Stimulated activated CD4-positive, alpha-beta T cell treated with anti-CD3 and anti-CD28 coated beads, TNF-alpha, amount 100 ng/mL, for 48 hours (primary cell): ENCODE measurements at places on chromosomes 7 and 10.

DNA sequence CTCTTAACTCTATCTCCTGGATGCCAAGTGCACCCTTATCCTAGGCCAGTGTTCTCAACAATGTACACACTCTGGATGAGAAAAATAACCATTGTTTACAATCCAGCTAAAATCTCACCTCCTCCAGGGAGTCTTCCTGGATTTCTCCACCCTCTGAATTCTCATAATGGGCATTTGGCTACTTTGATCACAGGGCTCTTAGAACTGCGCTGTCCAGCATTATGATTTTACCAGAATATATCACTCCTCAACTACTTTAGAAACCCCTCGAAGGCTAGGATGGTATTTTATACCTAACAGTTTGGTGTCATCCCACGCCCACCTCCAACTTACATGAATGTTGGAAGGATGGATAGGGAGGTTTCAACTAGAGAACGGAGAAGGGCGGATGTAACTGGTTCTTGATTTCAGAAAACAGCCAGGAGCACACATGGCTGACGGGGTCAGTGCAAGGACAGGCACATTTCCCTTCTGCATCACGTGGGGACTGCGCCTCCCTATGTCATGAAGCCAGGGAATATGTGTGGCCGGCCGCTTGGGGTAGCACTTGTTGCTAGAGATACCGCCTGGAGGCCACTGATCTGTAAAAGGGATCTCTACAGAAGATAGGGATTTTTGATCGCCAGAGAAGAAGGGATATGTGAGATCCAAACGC is 1.2 kb upstream of the ATP6V0E2 start:
- DNase-seq: no peak

DNA sequence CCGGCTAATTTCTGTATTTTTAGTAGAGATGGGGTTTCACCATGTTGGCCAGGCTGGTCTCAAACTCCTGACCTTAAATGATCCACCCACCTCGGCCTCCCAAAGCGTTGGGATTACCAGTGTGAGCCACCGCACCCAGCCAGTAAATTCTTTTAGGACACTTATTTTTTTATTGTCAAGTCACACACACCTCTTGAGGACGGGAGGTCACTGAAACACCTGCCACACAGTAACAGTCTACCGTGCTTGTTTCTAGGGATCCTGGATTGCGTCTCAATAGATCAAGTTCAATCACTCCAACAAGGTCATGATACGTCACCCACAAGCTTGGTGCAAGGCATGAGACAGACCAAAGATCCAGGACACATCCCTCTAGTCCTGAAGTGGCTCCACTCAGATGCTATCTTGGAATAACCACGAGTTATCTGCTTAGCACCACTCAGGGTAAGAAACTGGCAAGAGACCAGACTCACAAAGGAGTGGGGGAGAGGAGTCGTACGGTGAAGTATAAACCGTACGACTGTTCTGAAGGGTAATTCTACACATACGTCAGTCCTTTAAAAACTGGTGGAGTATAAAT is 58.9 kb upstream of the NCAPG2 start:
- DNase-seq: no peak

DNA sequence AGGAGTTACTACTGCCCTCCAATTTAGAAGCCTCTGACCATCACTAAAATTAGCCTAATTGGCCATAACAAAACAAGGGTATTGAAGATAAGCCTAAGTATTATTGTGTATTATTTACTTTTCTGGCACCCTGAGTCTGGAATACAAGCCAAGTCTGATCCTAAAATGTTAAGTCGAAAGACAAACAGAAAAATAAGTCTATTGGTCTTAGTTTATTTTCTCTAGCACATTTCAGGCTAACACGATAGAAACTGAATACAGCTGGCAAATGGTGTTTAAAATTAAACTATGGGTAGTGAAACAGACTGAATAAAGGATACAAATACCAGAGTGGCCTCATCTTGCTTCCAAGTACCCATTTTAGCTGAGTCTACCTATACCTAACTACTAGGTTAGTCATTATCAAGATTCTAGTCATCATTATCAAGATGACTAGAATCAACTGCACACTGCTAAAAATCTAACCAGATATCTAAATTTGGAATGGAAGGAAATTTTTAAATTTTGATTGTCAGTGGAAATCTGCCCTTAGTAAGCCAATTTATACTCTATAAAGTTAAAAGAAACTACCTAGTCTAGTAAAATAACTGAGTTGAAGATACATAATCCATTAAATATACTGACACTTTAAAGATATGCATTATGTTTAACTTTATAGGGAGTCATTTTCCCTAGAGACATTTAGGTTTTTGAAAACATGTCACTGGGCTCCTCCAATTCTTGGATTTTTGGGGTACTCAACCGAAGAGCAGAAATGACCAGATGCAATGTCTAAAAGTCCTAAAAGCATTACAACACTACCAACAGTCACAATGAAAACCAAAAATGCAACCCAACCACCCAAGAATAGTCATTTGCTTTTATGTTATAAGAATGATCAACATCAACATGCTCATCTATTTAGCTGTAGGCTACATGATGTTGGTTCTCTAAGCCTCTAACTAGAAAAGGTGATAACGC is 80.9 kb downstream of the NT5C2 start:
- no peak for DNase-seq

DNA sequence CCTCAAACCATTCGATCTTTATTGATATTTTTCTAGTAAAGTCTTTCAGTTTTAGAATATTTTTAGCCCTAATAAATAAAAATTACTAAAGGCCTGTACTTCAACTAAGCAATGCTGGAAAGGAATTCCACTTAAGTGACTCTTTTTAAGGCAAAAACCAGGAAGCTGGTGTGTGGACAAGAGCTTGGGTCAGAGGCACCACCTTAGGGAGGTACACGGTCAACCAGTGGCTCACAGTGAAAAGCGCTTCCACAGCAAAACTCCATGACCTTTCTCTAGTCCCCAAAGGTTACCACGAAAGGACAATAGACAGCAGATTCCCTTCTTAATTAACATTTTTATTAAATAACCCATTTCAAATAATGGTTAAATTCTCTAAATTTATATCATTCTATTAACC is 31.2 kb downstream of the ARL3 start:
- DNase-seq: no peak

DNA sequence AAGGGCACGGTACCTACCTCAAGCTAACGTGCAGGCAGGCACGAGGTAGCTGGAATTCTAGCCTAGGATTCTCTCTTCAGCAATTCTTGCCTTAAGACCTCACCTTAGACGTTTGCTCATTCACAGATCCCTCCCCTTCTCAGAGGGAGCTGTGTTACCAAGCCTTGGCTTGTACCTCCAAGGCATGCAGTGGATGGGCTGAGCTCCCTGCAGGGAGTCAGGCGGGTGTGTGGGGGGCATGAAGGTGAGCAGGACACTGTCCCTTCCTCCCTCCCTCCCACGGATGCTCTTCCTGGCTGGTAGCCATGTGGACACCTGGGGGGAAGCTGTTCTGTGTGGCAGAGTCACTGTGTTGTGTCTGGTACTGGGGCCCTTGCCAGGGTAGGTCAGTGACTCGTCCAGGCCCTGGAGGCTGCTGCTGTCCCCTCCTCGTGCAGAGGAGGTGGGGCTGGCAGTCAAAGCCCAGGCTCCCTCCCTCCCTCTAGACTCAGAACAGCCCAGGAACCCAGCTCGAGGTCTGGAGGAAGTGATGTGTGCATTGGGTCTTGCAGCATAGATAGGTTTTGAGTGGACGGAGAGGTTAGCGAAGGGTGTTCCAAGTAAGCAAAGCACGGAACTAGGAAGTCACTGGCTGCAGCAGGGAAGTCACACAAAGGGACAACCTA is 222.2 kb upstream of the SH2B2 start:
- no peak for DNase-seq

DNA sequence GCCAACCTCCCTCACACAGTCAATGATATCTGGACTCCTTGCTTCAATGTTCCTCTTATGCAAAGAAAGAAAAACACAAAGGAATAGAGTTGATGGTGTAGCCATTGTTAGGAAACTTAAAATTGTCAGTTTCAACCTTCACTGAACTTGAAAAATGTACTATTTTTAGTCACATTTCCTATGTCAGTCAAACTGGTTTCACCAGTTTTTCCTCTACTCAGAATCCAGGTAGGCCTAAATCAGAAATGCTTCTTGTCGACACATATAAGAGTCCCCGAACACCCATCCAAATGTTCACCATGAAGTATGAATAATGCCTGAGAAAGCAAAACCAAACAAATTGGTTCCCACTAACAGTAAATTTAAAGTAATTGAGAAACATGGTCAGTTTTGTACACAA is 42.4 kb upstream of the ZMYND11 start:
- no peak for DNase-seq

DNA sequence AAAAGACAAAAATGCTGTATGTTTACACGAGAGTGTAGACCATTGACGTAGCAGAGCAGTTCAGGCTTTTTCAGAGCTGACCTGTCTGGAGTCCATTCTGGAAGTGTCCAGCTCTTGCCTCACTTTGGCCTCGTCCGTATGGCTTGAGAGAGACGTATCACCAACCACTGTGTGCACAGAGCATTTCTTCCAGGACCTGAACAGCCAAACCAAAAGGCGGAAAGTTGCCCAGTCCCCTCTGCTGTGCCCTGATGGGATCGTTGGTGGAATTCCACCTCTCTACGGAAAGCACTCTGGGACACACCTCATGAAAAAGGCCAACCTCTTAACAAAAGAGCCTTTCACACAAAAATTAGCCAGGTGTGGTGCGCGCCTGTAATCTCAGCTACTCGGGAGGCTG is 184.7 kb upstream of the SH2B2 start:
- no peak for DNase-seq

DNA sequence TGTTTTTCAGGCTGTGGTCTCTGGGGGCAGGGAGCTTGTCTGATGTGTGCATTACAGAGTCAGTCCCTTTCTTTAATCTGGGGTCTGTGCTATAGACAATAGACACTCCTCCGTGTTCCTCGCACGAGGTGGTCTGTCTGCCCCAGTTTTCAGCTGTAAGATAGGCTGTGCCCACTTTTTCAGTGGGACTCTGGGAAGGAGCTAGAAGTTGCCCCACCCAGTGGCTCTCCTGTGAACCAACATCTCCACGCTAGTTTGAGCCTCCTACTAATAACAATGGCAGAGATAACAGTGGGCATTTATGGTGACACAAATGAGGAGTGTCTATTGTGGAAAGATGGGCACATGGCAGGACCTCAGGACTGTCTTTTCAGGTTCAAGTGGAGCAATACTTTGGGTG is 44.0 kb downstream of the ADRB1 start:
- DNase-seq: no peak

DNA sequence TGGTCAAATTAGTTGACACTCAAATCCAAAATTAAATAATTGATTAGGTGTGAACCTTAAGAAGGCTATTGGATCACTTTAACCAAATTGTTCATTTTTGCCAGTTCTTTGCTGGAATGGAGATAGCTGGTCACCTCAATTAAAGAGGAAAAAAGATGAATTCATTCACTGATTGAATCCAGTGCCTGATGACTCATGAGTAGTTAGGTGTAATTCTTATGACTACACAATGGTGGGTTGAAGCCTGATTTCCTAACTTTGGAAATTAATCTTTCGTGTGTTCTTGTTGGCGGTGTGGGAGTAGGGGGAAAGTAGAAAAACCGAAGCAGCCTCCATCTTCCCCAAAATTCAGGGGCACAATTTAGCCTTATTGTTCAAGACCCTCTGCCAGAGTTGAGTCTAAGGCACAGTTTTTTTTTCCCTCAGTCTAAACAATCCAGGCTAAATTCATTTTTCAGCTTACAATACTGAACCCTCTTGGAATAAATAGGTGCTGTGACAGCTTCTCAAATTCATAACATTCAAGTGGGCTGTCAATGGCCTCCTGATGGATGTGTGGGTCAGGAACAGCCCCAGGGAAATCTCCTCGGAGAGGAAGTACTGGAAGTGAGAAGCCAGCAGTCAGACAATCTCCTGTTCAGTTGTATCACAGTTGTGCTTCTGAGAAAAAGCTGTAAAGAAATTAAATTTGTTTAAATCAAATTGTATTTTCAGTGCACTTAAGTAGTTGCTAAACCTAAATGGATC is 356.6 kb downstream of the BBS9 start:
- DNase-seq: no peak

DNA sequence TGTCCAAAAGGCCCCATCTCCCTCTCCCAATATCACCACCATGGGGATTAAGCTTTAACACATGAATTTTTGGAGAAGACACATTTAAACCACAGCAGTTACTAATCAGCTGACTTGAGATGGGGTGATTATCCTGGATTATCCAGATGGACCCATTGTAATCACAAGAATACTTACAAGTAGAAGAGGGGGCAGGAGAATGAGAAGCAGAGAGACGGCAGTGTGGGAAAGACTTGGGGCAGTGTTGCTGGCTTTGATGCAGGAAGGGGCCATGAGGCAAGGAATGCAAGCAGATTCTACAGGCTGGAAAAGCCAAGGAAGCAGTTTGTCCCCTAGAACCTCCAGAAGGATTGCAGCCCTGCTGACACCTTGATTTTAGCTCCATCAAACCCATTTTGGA is 30.7 kb upstream of the INMT start:
- DNase-seq: no peak

GRCh38 chr10:25694971-25695370 is 239.1 kb upstream of the MYO3A start:
- no peak for DNase-seq

- DNase-seq: no peak
Measured at GRCh38 chr7:121097577-121097976, 109.1 kb downstream of the CPED1 start.

- DNase-seq: no peak
Measured at GRCh38 chr10:62869958-62870357, 53.8 kb upstream of the EGR2 start.

- no peak for DNase-seq
Measured at GRCh38 chr7:7830122-7830878, 111.9 kb upstream of the RPA3 start.

GRCh38 chr7:110675383-110676103 is 415.4 kb upstream of the LRRN3 start:
- DNase-seq: no peak

DNA sequence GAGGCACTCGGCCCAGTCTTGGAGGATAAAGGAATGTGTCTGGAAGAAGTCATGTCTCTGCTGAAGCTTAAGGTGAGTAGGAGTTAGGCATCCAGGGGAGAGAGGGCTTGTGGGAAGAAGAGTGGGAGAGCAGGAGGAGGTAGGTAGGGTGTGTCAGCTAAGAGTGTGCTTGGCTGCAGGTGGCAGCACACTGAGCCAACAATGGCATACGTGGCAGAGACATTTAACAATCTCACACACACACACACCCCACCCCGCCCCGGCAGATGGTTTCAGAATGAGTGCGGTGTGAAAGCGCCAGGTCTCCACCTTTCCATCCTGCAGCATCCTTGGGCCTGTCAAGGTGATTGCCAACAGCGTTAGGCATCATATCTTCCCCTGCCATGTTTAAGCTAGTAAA is 11.2 kb upstream of the ARPC1A start:
- peak; percentile 27 for DNase-seq

GRCh38 chr10:12741360-12741804 is 260.1 kb downstream of the CCDC3 start:
- no peak for DNase-seq

DNA sequence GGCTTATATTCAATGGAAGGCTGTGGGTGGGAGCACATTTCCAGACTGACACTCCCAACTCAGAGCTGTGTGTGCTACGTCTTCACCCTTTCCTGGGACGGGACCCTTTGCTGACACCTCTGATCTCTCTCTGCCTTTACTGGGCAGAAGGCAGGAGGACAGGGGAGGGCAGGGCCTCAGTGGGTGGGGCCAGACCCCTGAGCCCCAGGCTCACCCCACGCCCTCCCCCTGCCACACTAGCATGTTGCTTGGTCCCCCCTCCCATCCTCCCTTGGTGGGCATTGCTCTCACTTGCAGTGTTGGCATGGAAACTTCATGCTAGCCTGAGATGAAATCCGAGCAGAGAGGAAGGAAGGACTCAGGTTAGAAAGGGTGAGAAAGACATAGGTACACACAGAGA is 18.4 kb downstream of the TMEM273 start:
- no peak for DNase-seq
